Heart right ventricle (tissue), 16 donors: ENCODE measurements at places on chromosomes 1 and 21. TPM values are rescaled to one million over a fixed set of nuclear protein-coding genes. Genes with fewer than 3 reads are reported as not detected.

DNA sequence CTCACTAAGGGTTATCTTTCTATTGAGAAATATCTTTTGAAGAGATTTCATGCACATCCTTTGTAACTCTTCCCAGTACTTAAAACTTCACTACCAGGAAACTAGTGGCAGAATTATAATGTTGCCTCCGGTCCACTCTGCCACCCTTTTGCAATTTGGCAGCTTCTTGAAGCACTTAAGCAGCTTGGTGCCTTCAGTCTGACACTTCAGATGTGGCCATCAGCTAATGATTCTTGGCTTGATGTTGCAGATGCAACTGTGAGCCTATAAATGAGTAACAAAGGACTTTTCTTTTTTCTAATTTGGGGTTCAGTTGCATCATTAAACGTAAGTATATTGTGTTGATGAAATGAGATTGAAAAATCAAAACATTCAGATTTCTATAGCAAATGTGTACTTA, 187.5 kb upstream of the C21orf91 start:
- DNase-seq, result no peak

GRCh38 chr21:16192902-16193301, 463.1 kb downstream of the USP25 start:
- no peak for DNase-seq

- DNase-seq, result no peak
Observed at GRCh38 chr1:99527545-99527944, 118.4 kb upstream of the PALMD start.

DNA sequence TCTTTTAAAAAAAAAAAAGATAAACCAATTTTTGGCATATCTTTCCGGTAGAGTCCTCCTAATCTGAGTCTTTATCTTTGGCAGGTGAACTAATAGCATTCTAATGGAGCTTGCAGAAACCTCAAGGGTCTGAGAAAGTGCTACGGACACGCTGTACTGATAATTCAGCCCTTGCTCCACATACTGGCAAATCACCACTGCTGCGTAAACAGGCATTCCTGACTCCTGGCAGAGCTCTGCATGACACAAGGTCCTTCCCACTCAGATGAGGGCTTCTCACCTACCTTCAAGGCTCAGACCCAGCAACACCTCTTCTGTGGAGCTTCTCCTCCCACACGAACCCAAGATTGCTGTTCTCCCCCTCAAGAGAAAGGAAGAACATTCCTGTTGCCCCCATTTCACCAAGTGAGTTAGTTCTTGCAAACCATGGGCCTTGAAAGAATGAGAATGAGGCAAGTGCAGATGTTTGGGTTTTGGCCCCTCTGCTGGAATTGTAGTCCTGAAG, 48.0 kb downstream of the LYST start:
- DNase-seq, result no peak

TMEM35B gene
- total RNA-seq, result 4.9 TPM

DNA sequence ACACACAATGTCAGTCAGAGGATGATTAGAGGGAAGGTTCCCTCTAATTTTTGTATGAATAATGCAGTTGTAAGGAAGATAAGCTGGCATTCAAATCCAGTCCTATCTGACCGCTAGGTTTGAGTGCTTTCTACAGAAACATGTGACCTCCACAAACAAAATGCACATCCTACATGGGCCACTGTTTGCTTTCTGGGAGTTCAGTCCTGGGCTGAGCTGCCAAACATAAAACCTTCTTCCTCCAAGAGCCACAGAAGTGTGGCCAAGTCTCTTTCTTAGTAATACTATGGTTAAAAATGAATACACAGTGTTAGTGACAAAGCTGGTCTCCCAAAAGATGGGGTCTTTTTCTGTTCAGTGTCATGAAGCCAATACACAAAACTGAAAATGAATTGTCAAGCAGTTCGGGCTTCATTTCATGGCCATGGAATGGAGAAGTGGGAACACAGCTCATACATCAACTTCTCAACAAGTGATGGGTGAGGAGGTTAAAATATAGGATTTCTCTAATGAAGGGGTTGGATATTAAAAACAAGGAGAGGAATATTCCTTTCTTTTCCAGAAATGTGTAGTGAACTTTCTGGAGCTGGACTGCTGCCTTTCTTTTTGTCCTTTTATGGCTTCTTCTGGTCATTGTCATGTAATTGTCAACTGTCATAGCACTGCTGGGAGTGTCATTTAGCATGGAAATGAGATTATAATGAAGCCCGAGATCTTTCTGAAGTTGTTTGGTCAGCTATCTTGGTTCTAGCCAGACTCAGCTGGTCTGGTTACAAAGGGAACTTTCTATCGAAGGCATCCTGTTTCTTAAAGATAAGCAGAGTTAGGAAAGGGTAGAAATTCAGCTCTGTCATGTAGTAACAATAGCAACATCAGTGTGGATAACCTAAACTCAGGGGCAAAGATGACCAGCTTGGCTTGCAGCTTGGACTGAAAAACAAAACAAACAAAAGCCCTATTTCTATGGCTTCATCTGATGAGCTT, 135.1 kb downstream of the CHD1L start:
- no peak for DNase-seq

- no peak for DNase-seq
Observed at GRCh38 chr1:21913258-21913657, 23.9 kb downstream of the HSPG2 start.

AADACL3 gene
- not detected for total RNA-seq

DNA sequence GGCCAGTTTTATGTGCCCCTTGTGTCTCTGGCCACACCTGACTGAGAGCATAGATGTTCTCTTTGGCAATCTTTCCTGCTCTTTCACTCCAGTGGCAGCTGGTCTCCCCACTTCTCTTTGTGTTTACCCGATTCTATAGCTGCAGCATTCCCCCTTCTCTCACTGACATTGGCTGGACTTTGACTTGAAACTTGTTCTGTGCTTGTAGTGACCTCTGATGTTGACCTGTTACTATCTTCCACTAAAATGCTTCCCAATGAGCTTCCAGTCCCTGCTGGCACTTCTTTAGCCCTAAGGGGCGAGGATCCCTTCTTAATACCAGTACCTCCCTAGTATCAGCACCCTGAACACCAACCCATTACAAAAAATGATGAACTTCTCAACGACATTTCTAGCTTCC, 653.3 kb downstream of the LTN1 start:
- DNase-seq, result no peak

HSPA6 gene
- total RNA-seq, result 0.36 TPM

- no peak for DNase-seq
Observed at GRCh38 chr21:38922474-38923235, 116.9 kb downstream of the ETS2 start.

- no peak for DNase-seq
Observed at GRCh38 chr1:183693521-183693920, 40.4 kb upstream of the APOBEC4 start.

DNA sequence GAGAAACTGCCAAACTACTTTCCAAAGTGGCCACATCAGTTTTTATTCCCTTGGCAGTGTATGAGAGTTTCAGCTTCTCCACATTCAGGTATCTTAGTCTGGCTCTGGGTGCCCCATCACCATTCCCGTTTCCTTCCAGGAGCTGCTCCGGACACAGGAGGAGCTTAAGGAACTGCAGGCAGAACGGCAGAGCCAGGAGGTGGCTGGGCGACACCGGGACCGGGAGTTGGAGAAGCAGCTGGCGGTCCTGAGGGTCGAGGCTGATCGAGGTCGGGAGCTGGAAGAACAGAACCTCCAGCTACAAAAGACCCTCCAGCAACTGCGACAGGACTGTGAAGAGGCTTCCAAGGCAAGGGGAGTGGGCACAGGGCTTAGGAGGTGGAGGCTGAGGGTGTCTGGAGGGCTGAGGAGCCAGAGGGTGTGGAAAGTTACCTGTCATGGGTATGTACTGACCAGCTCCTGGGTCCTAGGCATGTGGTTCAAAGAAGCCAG, 10.9 kb upstream of the TUFT1 start:
- no peak for DNase-seq

DNA sequence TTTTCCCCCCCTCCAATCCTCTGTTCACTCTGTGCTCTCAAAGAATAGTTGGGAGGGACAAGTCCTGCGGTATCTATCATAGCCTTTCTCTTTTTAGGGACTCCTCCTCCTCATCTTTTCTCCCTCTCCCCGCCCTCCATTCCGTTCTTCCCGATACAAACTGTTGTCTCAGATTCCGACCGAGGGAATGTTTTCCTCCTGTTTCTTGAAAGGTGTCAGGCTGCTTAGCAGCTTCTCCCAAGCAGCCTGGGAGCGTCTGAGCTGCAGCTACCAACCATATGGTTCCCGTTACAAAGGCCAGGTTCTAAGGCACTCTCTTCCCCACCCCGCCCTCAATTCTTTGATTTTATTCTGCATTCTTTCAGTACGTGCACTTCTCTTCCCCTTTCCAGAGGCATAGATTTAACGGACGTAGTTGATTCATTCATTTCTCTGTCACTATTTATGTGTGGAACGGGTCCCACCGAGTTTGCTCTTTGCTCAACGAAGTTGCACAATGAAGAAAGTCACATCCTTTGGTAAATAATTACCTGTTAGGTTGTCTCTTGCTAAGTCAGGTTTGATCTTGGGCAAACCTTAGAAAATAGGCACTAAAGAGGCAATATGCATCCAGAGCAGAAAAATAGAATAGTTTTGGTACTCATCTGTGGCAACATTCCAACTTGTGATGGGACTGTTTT, 2.8 kb downstream of the ADGRL2 start:
- DNase-seq, result no peak

GRCh38 chr1:47180603-47181094, 9.2 kb downstream of the PDZK1IP1 start:
- DNase-seq, result no peak

DNA sequence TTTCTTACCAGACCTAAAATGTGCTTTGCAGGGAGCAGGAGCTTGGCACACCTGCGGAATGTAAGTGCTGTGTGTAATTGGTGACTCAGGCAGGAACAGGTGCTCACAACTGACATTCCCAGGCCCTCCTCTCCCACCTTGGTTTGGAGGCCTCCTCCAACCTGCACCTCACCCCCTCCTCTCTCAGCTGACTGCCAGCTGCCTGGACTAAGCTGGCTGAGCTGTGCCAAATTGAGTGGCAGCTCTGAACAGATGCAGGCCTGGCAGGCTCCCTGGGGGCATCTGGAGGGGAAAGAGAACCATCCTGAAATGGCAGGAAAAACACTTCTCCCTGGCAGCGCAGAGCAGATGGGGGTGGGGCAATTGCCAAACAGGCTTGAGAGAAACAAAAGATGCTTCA, 91.7 kb upstream of the PGBD5 start:
- peak; percentile 22 for DNase-seq
